ENCODE measurements at places on chromosomes 7 and 10. TPM values are rescaled to one million over a fixed set of nuclear protein-coding genes. Genes with fewer than 3 reads are reported as not detected.

LRRC4 gene
- total RNA-seq, result not detected

TMEM178B gene
- total RNA-seq, result not detected

TRIM50 gene
- not detected for total RNA-seq

CEP55 gene
- total RNA-seq, result 98.6 TPM

MAGI2 gene
- total RNA-seq, result 0.49 TPM

SH2D4B gene
- not detected for total RNA-seq

FOXI2 gene
- not detected for total RNA-seq

MCM10 gene
- 27.8 TPM for total RNA-seq

KIF11 gene
- total RNA-seq, result 19.5 TPM

LRRC17 gene
- not detected for total RNA-seq

TNKS2 gene
- 19.2 TPM for total RNA-seq

- no peak for DNase-seq
Observed at GRCh38 chr7:104267701-104268368, 60.0 kb upstream of the ORC5 start.

DNA sequence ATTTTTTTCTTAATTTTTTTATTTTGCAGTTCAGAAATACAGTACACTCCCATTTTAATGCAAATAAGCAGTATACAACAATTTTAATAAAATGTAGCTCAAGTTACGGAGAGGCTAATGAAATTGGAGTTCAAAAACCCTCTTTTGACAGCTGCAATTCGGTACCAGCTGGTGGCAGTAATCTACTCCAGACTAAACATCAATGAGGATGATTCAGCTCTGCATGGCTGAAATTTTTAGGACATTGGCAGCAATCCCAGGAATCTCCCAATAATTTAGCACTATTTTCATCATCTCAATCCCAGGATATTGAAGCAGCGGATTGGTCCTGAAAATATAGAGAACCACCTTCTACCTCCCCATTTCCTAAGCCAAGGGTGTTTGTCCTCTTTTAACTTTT lies 278.8 kb downstream of the CACNA2D1 start:
- DNase-seq, result peak; percentile 26

GRCh38 chr7:66779669-66780409 lies 39.3 kb downstream of the RABGEF1 start:
- DNase-seq, result no peak

DNA sequence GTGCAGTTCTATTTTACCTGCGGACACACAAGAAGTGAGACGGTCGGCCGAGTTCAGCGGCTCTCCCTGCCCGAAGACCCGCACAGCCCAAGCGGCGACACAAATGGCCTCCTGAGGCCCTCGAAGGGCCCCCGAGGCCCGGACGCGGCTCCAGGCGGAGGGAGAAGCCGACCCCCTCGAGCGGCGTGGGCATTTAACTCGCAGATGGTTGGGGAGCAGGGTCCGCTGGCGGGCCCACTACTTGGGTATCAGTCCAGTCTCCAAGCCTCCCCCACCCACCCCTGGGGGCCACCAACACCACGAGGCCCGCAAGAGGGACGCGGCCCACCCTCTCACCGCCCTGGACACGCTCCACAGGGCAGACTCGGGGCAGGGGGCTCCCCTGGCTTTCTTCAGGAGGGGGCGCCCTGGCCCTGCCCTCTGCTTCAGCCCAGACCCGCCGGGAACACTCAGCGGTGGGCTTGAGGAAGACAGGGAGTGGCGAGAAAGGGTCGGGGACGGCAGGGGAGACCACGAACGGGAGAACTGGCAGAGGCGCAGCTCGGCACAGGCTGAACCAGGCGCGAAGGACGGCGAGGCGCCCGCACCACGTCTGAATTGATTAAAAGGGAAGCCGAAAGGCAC lies 1.7 kb downstream of the IGF2BP3 start:
- peak; percentile 9 for DNase-seq

DNA sequence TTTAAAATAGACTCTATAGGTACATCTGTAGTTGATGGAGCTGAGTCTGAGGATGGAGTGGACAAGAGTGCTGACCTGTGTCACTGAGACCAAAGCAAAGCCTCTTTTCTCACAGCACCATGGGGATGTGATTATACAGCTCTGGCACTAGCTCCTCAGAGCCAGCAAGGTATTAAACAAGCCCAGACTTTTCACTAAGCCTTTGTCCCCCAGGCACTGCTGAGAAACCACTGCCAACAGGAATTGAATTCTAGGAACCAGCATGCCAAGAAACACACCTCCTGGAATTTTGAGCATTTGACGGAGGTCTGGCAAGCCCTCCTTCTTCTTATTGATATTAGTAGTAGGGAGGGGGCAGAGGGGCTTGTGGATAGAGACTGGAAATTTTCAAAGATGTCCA lies 147.0 kb downstream of the C1GALT1 start:
- DNase-seq, result no peak

DNA sequence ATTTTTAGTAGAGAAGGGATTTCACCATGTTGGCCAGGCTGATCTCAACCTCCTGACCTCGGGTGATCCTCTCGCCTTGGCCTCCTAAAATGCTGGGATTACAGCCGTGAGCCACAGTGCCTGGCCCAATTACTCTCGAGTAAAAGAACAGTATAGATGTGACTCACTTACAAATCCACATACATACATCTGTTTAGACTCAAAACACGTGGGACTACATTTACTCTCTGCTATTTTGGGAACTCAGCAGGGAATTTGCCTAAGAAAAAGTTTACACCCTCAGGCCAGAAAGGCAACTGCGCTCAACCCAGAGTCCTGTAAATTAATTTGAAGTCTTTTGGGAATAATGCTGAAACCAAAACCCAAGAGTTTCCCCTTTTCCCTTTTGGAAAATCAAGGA lies 289.7 kb downstream of the KLF6 start:
- DNase-seq, result no peak

DNA sequence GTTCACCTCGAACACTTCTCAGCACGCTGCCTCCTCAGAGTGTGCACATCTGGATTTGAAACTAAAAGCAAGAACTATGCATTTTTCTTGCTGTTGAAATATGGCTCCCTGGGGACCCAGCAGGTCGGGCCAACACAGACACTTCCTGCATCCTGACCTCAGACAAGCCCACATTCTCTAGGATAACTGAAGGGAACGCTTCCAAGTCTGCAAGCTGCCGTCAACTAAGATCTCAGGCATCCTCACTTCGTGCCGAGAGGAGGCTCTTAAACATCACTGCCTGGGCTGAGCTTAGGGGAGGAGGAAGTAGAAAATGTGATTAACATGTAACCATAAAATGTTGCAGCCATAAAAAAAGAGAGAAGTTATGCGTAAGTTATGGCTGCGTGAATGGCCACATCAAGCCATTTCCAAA lies 65.5 kb downstream of the PYROXD2 start:
- peak; percentile 95 for DNase-seq

DNA sequence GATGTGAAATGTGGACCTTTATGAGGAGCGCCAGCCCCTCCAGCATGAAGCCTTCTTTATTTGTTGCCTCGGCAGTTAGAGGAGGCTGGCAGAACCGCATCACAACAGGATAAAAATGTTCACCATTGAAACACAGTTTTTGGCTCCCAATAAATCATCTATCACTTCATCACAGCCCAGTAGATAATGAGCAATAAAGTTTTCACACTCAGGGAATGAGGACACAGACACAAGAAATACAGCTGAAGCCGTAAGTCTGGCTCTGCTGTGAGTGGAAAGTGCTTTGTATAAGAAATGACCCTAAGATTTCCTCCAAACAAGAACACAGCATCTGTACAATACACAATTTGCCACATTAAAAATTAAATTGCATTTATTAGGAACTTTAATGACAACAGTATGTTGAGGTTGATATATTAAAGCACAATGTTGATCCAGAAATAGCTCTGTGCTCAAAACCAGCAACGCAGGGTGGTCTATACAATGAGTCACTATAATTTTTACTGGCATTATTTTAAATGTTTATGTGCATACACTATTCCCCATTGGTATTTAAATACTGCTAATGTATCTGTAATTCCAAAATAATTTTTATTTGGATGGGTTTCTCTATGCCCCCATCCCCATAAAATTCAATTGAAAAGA lies 301.8 kb upstream of the MGMT start:
- no peak for DNase-seq

DNA sequence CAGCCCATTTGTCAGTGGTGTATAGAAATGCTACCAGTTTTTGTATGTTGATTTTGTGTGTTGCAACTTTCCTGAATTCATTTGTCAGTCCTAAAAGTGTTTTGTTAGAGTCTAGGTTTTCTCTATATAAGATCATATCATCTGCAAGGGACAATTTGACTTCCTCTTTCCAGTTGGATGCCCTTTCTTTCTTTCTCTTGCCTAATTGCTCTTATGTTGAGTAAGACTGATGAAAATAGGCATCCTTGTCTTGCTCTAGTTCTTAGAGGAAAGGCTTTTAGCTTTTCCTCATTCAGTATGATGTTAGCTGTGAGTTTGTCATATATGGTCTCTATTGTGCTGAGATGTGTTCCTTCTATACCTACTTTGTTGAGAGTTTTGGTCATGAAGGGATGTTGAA lies 161.7 kb upstream of the TPK1 start:
- DNase-seq, result no peak

DNA sequence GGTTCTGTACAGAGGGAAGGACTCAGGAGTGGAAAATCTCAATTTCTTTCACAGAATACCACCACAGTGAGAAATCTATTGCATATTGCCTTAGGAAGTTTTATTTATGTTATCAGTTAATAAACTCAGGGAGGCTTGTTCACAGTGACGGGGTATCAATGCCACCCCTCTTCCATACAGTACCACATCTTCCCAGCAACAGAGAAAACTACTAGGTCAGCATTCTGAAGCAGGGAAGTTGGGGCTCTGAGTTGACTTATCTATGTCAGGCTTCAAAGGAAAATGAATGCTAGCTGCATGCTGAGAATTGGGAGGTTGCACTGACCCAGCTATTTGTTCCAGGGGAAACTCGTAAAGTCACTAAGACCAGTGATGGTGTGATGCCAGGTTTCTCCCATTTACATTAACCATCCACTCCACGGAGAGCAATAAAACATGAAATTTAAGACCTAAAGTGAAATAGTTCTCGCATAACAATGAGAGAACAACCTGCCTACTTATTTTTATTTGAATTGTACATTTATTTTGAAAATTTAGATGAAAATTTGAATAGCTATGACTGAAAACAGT lies 266.7 kb downstream of the RNLS start:
- no peak for DNase-seq

DNA sequence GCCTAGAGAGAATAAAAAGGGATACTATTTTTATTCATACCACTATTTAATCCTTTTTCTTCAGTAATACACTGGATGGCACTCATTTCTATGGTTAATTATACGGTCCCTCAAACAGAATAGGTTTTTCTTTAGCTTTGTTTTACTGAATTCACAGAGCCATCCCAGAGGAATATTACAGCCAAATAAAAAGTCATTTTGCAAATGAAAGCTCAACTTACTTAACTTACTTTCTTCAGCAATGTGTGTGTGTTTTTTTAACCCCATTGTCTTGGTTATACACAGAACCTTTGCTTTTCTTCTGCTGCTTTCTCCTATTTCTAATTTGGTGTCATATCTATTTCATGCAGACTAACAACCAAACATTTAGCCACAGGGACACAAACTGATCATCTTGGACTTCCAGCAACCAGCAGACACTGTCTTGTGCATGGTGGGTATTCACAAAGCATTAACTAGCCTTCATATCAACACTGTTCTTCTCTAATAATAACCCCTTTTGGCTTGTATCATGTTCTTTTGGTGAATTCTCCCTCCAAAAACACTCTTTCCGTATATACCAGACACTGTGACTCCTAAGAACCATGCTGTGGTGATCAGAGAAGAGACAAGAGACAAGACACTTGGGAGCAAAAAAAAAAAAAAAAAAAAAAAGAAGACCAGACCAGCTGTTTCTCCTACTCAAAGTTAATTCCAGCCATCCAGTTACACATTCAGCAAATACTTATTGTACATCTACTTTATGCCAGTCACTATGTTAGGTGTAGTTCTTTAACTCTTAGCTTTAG lies 40.4 kb downstream of the PIP4K2A start:
- no peak for DNase-seq

DNA sequence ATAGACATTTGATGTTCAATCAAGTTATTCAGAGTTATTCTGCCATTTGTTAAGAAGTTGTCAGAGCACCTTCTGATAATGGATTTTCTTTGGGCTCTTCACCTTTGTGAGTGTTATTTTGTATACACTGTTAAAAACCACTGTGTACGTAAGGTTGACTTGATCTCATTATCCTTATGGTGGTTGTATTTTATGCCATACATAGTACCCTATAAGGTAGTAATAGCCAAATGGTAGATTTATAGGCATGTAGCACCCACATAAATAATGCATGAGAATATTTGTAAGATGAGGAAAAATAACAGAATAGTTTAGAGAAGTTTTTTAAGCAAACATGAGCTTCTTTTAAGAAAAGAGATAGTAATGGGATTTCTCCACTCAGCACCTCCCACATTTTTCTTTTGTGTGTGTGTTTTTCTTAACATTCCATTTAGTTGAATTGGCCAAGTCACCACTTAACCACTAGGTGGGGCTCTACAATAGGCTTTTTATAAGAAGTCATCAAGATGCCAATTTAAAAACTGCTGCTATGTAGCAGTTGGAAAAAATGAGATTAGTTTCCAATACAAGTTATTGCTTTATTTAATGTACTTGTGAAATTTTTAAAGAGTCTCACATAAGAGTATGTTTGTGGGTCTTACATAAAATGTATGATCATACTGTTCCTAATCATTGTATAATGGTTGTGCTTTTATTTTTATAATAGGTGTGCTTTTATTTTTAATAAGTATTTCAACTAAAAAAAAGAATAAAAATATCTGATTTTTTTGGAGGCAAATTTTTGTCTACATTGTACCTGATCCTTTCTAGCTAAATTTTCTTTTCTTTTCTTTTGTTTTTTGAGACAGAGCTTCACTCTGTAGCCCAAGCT lies 41.1 kb upstream of the STMP1 start:
- peak; percentile 6 for DNase-seq

- no peak for DNase-seq
Observed at GRCh38 chr7:50428911-50429310, 21.2 kb downstream of the FIGNL1 start.

- no peak for DNase-seq
Observed at GRCh38 chr10:21071001-21071673, 174.0 kb upstream of the NEBL start.

- DNase-seq, result peak; percentile 49
Observed at GRCh38 chr7:148914208-148914777, 30.2 kb upstream of the EZH2 start.

- no peak for DNase-seq
Observed at GRCh38 chr10:110313674-110314073, 9.0 kb upstream of the SMNDC1 start.

DNA sequence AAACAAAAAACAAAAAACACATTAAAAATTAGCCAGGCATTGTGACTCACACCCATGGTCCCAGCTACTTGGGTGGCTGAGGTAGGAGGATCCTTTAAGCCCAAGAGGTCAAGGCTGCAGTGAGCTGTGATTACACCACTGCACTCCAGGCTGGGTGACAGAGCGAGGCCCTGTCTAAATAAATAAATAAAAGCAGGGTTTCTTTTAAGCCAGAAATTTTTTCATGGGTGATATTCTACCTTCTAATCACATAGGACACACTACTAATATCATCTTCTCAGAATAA lies 14.2 kb upstream of the SVIL start:
- peak; percentile 61 for DNase-seq

- no peak for DNase-seq
Observed at GRCh38 chr10:21849607-21850006, 153.9 kb downstream of the DNAJC1 start.

- no peak for DNase-seq
Observed at GRCh38 chr7:74225400-74225799, 15.6 kb downstream of the LAT2 start.

GRCh38 chr7:65980478-65981250 lies 1.3 kb downstream of the GUSB start:
- DNase-seq, result peak; percentile 10

GRCh38 chr10:78413076-78414055 lies 379.7 kb downstream of the RPS24 start:
- DNase-seq, result no peak

GRCh38 chr10:14009371-14010100 lies 321.2 kb downstream of the FRMD4A start:
- DNase-seq, result peak; percentile 25
